Activated CD4-positive, alpha-beta T cell treated with anti-CD3 and anti-CD28 coated beads, Interleukin-2, amount 10 ng/mL, durations not matched to agents 7 days and 5 days (primary cell): ENCODE measurements at places on chromosomes 3 and 15.

- H3K36me3 ChIP-seq = no peaks in the 10 kb centered on the region
- no peak overlapping the region for H3K4me3 ChIP-seq
- no peak for DNase-seq
- H3K4me1 ChIP-seq = peaks cover 8% of the 10 kb centered on the region
Observed at GRCh38 chr3:126538316-126538715, 14.4 kb downstream of the CHST13 start.

DNA sequence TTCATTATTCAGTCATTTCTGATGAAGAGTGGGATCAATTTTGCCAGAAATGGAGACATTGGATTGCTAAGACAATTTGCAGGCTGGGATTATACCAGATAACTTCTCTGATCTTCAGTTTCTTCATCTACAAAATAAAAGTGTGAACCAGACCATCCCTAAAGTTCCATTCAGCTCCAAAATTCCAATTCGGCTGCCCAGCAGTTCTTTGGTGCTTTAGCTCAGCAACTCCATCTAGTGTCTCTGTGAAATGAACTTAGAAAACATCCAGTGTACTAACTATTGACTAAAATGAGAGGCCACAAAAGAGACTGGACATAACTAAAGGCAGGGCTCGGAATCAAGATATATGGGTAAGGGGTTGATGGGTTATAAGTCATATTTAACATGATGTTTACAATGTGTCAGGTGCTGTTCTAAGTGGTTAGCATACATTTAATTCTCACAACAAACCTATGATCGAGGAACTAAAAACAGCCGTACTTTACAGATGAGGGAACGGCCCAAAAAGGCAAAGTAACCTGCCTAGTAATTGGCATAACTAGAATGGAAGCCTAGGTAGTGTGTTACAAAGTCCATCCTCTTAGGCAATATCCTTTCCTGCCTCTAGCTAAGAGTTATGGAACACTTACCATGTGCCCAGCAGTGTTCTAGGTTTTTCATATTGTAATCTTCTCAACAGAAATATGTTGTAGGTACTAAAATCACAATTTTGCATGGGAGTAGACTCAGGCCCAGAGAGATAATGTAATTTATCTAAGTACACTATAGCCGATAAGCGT is 17.0 kb downstream of the THAP10 start:
- H3K36me3 ChIP-seq = no peaks in the 10 kb centered on the region
- H3K27me3 ChIP-seq = peaks cover 30% of the 10 kb centered on the region
- DNase-seq = no peak
- no peaks in the 10 kb centered on the region for H3K4me1 ChIP-seq

DNA sequence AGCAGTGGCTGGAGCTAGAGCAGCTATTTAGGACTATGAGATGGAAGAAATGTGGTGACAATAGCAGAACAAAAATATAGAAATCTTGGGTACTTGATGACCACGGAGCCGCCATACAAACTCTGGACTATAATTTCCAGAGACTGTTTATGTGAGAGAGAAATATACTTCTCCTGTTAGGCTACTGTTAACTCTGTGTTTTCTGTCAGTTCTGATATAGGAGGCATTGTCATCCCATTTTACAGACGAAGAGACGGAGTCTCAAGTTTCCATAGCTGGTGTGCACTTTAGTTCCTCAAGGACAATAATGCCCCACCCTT is 22.8 kb upstream of the RFTN1 start:
- H3K27me3 ChIP-seq = peaks cover 27% of the 10 kb centered on the region
- H3K4me3 ChIP-seq = no peak overlapping the region
- H3K27ac ChIP-seq = no peak overlapping the region
- H3K4me1 ChIP-seq = no peaks in the 10 kb centered on the region
- no peak for DNase-seq
- H3K36me3 ChIP-seq = no peaks in the 10 kb centered on the region

DNA sequence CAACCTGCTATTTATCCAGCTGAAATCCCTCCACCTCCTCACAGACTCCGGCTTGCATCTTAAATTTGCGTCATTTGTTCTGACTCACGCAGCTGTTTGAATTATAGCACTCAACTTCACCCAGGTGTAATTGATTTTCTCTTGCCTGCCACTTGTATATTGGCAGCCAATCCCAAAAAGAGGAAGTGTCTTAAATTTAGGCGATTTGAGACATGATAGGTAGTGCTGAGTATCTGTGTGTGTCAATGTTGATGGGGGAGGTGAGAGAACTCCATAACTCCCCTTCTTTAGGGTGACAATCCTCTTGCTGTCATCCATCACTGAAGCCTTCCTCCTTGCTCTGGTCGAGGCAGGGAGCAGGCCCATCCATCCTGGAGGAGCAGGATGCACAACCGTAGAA is 77.2 kb upstream of the TPRG1 start:
- H3K4me1 ChIP-seq = no peaks in the 10 kb centered on the region
- H3K36me3 ChIP-seq = no peaks in the 10 kb centered on the region
- H3K4me3 ChIP-seq = no peak overlapping the region
- no peak overlapping the region for H3K27ac ChIP-seq
- DNase-seq = no peak
